Activated CD4-positive, alpha-beta memory T cell treated with anti-CD3 and anti-CD28 coated beads, Interleukin-2, amount 10 ng/mL, durations not matched to agents 7 days and 5 days (primary cell): ENCODE measurements at places on chromosomes 2 and 18.

GRCh38 chr2:133390156-133390555 is 178.1 kb downstream of the NCKAP5 start:
- no peak for DNase-seq

DNA sequence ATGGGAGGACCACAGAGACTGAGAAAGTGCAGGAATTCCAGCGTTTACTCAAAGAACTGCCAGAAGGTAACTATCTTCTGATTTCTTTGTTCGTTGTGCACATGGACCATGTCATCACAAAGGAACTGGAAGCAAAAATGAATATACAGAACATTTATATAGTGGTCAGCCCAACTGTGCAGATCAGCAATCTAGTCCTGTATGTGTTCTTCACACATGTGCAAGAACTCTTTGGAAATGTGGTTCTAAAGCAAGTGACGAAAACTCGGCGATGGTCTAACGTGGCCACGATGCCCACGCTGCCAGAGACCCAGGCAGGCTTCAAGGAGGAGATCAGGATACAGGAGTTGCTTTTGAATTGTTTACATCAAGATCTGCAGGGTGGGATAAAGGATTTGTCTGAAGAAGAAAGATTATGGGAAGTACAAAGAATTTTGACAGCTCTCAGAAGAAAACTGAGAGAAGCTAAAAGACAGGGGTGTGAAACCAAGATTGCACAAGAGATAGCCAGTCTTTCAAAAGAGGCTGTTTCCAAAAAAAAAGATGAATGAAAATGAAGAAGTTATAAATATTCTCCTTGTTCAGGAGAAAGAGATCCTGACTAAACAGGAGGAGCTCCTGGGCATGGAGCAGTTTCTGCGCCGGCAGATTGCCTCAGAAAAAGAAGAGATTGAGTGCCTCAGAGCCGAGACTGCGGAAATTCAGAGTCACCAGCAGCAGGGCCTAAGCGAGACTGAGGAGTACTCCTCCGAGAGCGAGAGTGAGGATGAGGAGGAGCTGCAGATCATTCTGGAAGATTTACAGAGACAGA is 8.3 kb upstream of the CHST10 start:
- no peak for DNase-seq

GRCh38 chr2:226742347-226742746 is 57.3 kb downstream of the IRS1 start:
- DNase-seq, result no peak

GRCh38 chr2:62803961-62804360 is 98.4 kb downstream of the EHBP1 start:
- DNase-seq, result no peak

- peak; percentile 82 for DNase-seq
Measured at GRCh38 chr2:239326831-239327535, 73.8 kb downstream of the HDAC4 start.

- DNase-seq, result no peak
Measured at GRCh38 chr2:120228503-120228902, 5.3 kb upstream of the TMEM185B start.

- no peak for DNase-seq
Measured at GRCh38 chr2:64222351-64222750, 78.1 kb upstream of the PELI1 start.
